ENCODE measurements at places on chromosomes 2 and 18. TPM values are rescaled to one million over a fixed set of nuclear protein-coding genes. Genes with fewer than 3 reads are reported as not detected.

DNA sequence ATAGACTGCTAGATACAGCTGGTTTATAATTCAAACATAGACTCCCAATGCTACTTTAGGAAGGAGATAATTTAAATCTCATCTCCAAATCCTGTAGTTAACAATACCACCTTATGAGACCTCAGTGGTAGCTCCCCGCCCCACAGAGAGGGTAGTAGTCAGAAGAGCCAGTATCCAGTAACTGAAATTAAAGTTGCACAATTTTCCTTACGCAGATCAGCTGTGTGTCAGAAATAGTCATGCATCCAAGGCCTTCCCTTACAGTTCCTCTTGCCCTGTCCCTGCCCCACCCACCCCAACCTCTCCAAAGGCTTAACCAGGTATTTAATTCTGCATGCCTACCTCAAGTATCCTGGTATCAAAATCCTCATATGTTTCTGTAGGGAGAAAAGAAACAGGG, 15.5 kb downstream of the MRPS5 start:
- no peak for DNase-seq

DNA sequence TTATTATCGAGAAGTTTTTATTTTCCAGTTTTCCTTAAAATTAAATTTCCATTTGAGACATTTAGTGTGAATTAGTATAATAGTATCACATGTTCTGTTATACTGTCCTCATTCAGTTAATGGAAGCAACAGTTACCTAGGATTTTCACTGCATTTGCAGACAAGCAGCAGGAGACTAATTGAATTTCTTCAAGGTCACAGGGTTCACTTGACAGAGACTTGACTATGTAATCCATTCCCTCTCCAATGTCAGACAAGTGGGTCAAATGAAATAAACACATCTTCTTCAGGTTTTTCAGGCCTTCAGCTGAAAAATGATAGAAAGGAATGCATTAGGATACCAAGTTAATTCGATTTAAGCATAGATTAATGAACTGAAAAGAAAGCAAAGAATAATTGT, 26.7 kb downstream of the NLRC4 start:
- no peak for DNase-seq

GPR45 gene
- total RNA-seq: not detected

- DNase-seq: no peak
These were observed 16.2 kb downstream of the EPB41L3 start for GRCh38 chr18:5527603-5528002.

DNA sequence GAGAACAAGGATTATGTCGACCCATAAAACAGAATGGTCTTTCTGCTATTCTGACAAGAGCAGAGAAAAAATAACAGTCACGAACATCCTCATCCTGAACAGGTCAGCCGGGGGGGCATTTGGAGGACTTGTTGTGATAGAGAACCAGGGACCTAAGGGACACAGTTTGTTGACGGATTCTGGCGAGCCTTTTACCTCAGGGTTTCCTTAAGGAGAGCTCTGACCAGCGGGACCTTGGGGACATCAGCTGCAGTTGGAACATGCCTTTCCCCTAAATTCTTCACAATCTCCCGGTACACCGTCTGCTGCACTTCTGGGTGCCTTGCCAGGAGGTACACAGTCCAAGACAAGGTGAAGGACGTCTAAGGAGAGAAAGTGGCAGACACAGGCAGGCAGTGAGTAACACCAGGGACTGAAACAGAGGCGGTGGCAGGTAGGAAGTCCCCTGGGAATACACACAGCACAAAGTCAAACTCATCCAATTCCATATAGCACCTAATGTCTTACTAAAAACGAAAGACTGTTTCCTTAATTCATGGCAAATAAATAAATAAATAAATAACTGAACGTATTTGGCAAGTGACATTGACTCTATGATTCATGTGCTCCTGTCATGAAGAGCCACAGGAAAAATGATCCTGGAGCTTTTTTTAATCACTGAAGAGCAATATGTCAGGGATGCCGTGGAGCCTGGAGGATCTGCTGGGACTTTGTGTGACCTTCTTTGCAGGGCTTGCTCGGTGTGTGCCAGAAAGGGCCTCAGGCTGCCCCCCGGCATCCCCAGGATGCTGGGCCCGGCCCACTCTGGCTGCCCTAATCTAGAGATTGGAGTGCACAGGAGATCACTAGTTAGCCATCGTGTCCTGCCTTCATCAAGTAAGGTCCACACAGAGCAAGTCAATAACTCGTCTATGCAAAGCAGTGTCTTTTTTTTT, 24.7 kb downstream of the CYP27C1 start:
- DNase-seq: no peak

DNA sequence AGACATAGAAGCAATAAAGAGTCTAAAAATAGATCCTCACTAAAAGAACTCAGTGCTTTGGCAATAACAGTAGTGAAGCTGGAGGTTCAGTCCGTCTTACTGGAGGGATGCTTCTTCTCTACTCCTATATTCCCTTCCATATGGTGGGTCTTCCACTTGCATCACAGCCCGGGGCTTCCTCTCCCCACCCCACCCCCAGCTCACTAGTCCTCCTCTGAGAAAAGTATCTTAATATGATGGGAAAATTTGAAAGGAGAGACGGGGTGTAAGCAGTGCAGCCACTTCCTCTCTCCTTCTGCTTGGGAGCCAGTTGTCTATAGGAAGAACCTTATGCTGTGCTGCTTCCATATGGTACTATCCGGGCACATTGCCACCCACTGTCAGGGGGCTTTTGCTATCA, 57.2 kb upstream of the SPOPL start:
- DNase-seq: no peak

DNA sequence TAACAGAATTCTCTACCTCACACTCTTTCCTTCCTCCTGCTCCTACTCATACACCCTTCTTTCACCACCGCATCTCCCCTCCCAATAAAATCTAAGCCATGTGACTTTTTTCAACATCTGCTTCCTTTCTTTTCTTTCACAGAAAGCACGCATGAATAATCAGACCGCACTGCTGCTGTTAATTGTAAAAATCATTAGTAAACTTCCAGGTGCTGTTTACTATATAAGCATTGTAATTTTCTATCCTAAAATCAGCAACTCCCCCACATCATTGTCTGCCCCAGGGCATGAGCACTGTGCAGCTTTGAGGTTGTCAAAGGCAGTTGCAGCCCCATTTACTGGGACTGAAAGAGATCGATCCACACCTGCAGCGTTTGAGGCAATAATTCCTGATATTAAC, 782.6 kb upstream of the ID2 start:
- DNase-seq: no peak

QPCT gene
- total RNA-seq: 2.1 TPM

ACKR3 gene
- 7.1 TPM for total RNA-seq

- peak; percentile 69 for DNase-seq
These were observed 98.4 kb downstream of the UXS1 start for GRCh38 chr2:106095478-106096298.

GREB1L gene
- total RNA-seq: not detected

DNA sequence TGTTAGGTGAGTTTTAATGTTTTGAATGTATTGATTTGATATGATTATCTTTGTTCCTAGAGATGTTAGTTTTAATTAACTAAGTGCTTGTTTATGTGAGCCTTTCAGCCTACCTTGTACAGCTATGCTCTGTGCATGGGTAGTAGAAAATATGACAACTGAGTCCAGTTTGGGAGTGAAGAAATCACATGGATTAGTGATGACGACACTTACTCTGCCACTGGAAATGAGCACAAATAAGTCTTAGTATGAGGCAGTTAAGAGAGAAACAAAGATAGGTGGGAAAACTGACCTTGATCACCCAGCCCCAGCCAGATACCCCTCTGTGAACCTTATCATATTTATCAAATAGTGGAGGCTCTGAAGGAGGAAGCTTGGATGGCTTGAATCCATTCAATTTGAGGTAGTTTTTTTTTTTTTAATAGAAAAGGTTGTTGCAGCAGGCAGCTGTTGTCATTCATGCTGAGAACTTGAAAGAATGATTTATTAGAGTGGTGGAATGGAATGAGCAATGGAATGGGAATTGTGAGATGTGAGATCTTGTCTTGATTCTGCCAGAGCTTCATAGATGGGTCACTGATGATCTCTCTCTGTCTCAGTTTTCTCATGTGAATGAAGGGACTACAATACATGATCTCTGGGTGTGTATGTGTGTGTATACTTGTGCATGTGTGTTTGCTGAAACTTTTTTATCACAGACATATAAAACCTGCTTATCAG, 96.4 kb downstream of the MAP3K20 start:
- no peak for DNase-seq

RAB17 gene
- total RNA-seq: not detected

ZSWIM2 gene
- total RNA-seq: not detected

GRCh38 chr18:58288921-58289797, 245.1 kb downstream of the NEDD4L start:
- no peak for DNase-seq

DNA sequence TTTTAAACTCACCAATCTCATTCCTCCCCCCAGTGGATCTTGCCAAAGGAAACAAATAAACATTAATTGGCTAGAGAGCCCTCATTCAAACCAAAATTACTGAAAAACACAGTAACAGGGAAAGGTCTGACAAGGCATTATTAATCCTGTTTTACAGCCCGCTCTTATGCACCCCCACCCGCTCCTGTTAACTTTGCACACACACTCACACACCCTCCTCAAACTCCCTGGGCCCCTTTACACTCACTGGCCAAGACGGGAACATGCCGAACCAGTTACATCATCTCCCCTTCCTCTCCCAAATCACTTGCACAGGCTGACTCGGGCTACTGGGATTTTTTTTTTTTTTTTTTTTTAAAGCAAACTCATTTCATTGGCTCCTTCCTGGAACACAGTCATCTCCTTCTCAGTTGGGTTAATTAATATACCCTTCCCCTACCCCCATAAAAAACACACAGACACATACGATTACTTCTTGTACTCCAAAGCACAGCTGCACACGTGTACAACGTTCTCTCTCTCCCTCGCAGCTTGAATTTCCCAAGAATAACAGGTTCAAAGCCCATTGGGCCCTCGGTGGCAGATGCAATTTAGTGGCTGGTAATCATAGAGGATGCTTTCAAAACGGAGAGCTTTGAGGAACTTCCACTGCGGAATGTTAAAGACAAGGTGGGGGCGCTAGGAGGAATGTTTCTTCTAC, 31.8 kb downstream of the KLF7 start:
- no peak for DNase-seq

TMEM237 gene
- 3.6 TPM for total RNA-seq

NR4A2 gene
- 33.8 TPM for total RNA-seq

DNA sequence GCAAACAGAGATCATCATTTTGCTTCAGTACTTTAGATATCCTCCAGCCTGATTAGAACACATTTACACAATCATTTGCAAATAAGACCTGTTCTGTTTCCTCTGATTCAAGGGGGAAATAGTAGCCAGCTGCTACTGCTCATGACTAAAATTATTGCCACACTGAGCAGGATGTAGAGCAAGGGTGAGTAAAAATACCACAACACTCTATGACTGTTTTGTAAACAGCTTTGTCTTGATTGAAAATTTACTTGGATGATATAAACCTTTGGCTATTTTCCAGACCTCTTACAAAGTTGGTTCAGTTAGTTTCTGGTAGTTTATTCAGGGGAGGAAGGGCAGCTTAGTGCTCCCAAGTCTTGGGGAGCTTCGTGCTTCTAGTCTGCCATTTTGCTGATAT, 286.4 kb upstream of the CNTNAP5 start:
- no peak for DNase-seq

DNA sequence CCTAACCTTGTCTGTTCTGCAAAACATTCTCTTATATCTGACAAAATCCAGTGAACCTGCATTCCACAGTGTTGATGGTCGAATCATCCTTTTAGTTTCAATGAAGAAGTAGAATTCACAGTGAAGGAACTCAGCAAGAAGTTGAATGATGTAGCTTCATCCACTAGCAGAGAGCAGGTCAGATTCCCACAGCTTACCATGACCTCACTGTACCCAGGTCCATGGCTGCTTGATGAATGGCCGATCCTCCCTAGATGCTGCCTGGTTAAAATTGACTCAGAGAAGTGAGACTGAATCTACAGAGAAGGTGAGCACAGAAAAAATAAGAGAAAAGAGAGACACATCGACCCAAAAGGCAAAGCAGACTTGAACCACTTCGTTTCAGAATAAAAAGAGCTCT, 906.0 kb upstream of the CHAC2 start:
- DNase-seq: no peak

EMILIN1 gene
- total RNA-seq: 0.52 TPM

GRCh38 chr18:62529597-62529996, 6.8 kb downstream of the ZCCHC2 start:
- no peak for DNase-seq

ALPG gene
- total RNA-seq: not detected

GRCh38 chr2:239251971-239252370, 148.8 kb downstream of the HDAC4 start:
- DNase-seq: no peak

DNA sequence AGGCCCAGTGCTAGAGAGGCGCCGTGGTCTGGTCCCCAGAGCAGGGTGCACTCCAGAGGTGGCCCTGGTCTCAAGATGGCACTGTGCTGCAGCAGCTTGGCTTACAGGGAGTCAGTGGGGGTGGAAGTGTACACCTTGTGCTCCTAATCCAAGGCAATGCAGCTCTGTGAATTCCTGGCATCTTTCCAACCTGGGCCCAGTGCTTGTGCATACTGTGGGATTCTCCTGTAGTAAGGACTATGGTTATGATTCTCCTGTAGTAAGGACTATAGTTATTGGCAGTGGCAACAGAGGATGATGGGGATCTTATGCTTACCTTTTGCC, 616.7 kb upstream of the REG3G start:
- DNase-seq: no peak

GRCh38 chr2:5766056-5766455, 73.9 kb downstream of the SOX11 start:
- DNase-seq: no peak

NT5C1B gene
- total RNA-seq: not detected

GRCh38 chr2:233258211-233258610, 6.7 kb downstream of the ATG16L1 start:
- DNase-seq: no peak

PLEK gene
- total RNA-seq: 39.9 TPM

- DNase-seq: no peak
These were observed 503.2 kb upstream of the CNTNAP5 start for GRCh38 chr2:123521854-123522253.

HRH4 gene
- total RNA-seq: 0.07 TPM

- DNase-seq: no peak
These were observed 299.6 kb upstream of the FANCL start for GRCh38 chr2:58540681-58541080.

DNA sequence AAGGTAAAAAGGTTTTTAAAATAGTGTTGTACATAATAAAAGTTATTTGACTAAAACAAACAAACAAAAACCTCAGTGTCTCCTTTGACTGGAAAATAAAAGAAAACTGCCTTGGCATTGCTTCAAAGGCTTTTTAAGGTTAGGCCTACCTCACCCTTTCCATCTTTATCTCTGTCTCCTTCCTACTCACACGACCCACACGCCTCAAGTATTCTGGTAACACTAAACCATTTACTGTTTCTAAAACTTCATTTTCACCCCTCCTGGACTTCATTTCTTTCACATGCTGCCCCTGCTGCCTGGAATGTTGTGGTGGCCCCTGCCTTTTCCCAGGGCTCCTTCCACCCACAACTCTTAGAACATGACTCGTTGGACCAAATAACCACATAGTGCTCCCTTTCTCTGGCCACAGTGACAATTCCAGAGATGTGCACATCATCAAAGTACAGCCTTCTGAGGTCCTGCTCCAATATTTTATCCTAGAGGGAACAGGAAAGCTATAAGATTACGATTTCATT, 54.0 kb downstream of the ERBB4 start:
- no peak for DNase-seq

TWIST2 gene
- total RNA-seq: not detected
